Stimulated activated CD8-positive, alpha-beta memory T cell treated with anti-CD3 and anti-CD28 coated beads, Interleukin-4, amount 100 ng/mL, for 4 hours (primary cell): ENCODE measurements at places on chromosomes 4 and X.

- DNase-seq, result no peak
These were observed 111.6 kb downstream of the APOOL start for GRCh38 chrX:85115252-85115651.

DNA sequence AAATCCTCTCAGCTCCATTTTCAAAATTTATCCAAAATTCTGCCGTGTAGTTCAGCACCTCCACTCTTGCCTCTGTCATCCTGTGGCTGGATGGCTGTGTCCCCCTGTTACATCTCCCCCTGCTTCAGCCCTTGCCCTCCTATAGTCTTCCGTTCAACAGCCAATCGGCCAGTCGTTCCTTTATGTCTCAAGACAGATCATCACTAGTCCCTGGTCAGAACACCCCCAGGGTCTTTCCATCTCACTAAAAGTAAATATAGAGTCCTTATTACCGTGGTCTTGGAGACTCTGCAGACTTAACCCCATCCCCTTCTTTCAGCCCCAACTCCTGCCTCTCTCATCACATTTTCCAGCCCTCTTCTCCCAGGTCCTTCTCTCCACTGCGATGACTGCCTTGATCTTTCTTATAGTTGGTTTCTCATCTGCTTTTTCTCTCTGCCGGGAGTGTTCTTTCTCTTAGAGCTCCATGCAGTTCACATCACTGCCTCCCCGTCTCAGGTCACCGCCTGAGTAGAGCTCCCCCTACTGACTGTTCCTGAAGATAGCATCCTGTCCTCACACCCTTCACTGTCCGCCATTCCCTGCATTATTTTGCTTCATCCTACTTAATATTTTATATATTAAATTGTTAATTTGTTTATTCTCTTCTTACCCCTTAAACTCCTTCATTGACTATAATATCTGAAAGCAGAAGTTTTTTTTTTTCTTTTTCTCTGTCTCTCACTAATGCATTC lies 736.9 kb upstream of the MAGEB2 start:
- no peak for DNase-seq

DNA sequence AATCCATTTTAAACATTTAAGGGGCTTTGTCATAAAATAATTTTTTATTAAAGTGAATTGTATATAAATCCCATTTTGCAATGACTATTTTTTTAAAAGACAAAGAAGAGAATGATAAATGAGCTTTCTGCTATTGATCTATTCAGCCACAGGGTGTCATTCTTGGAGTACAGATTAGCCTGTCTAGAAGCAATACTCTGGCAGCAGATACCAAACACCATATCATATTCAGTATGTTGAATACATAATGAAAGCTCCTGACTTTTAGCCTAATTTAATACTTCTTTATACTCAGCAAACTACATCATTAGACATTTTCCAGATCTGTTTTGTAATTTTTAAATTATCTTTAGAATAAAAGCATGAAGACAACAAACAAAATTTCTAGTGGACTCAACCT lies 496.3 kb downstream of the PDGFC start:
- DNase-seq, result no peak

GRCh38 chr4:54527532-54527931 lies 130.2 kb upstream of the KIT start:
- DNase-seq, result no peak

- DNase-seq, result no peak
These were observed 288.7 kb downstream of the CAMK2D start for GRCh38 chr4:113472864-113473263.

DNA sequence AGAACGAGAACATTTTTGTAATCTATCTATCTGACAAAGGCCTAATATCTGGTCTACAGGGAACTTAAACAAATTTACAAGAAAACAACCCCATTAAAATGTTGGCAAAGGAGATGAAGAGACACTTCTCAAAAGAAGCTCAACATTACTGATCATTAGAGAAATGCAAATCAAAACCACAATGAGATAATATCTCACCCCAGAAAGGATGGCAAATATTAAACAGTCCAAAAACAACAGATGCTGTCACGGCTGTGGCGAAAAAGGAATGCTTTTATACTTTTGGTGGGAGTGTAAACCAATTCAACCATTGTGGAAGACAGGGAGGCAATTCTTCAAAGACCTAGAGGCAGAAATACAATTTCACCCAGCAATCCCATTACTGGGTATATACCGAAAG lies 2284.8 kb downstream of the ARAP2 start:
- DNase-seq, result no peak

- no peak for DNase-seq
These were observed 22.1 kb downstream of the EPGN start for GRCh38 chr4:74330295-74330750.

DNA sequence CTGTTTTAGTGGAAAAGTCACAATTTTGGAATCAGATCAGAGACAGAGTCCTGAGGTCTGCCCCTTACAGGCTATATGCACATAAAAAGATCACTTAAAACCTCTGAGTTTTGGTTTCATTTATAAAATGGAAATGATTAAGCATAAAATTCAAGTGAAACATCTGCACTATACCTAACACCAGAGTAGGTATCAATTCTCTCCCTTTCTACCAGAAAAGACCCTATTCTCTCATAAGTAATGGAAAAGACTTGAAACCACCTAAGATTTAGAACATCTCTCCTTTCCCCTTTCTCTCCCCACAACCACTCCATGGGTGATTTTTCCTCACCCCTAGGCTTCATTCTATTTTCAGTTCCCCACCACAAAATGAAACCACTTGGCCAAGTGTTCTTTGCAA lies 907 bp downstream of the LHFPL1 start:
- no peak for DNase-seq

DNA sequence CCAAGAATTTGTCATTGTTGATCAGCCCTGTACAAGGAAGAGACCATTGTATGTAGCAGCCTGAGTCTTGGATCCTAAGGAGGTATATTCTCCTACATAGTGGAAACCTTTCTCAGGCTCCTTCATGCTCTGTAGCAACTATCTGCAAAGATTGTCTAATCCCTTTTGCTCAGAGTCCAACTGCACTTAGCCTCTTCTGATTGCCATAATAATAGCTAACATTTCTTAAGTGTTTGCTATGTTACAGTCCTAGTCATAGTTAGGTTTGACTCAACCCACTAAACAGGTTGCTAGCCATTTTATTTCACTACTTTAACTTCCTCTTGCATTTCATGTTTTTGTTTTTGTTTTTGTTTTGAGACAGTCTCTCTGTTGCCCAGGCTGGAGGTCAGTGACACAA lies 50.8 kb upstream of the SLC16A2 start:
- DNase-seq, result no peak

DNA sequence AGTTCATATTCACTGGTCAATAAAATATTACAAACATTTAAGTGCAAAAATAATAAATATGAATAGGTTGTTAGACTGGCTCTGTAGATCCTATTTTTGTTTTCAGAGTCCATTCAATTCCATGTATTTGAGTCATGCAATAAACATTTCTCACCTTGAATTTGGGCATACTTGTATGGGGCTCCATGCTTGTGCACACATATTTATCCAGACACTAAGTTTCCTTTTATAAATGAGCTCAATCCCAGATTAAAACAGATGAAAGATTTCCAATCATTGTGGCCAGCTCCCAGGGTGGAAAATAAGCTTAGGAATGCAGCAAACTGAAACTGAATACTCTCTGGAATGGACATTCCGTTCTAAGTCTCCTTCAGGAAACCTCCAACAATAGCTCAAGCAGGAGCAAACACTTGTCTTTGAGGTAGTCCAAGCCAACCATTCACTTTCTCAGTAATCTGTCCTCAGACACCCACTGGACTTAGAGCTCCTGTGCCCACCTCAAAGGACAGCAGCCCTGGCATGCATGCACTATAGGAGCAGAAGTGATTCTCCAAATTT lies 16.4 kb downstream of the DMD start:
- DNase-seq, result no peak

DNA sequence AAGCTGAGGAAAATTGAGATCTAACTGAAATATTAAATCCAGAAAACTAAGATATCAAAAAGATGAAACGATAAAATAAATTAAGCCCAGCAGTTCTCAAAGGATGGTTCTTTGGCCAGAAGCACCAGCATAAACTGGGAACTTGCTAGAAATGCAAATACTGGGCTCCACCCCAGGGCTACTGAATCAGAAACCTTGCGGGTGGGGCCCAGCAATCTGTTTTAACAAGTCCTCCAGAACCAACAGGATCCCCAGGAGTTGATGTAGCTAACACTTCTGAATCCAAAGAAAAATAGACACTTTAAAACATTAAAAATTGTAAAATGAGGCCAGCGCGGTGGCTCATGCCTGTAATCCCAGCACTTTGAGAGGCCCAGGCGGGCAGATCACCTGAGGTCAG lies 14.1 kb upstream of the TMEM154 start:
- no peak for DNase-seq

DNA sequence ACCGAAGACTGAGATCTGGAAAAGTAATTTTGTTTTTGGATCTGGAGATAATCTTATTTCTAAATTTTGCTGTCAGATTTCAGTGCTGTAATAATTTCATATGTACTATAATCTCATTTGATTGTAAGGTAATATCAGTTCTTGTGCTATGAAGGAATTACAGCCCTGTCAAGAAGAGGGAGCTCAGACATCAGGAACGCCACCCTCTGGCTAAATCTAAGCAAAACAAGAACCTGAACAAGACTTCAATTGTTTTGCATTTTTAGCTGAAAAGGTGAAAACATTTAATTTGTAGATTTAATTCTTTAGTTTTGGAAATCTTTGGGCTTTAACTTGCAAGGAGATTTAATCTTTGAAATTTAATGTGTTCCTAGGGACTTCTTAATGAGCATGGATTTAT lies 525.4 kb upstream of the HS3ST1 start:
- no peak for DNase-seq

- DNase-seq, result no peak
These were observed 262.1 kb upstream of the GPC4 start for GRCh38 chrX:133677123-133678063.
